ENCODE measurements at places on chromosomes 16 and 17. TPM values are rescaled to one million over a fixed set of nuclear protein-coding genes. Genes with fewer than 3 reads are reported as not detected.

DNA sequence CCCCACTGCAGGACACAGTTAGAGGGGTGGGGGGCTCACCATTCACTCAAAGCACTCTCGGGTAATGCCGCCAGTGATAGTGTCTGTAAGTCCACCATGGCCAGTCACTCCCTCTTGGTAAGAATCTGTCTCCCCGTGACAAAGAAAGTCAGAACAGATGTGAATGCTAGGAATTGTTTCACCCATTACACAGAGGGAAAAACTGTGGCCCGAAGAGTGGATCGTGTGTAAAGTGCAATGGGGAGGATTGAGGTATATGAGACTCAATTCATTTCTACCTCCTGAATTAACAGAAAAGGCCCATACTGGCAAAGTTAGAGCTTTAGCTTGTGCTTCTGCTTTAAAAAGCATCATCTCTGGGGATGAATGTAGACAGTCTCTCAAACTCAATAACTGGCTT lies 17.5 kb upstream of the SLC6A2 start:
- no peak for DNase-seq
- H3K36me3 ChIP-seq, result no peaks in the 10 kb centered on the region

GRCh38 chr16:66658143-66658859 lies 38.2 kb downstream of the CMTM4 start:
- H3K4me1 ChIP-seq, result peaks cover 5% of the 10 kb centered on the region
- H3K27me3 ChIP-seq, result peaks cover 43% of the 10 kb centered on the region
- no peak overlapping the region for H3K27ac ChIP-seq
- H3K36me3 ChIP-seq, result peaks cover 5% of the 10 kb centered on the region
- no peak overlapping the region for H3K4me3 ChIP-seq

DNA sequence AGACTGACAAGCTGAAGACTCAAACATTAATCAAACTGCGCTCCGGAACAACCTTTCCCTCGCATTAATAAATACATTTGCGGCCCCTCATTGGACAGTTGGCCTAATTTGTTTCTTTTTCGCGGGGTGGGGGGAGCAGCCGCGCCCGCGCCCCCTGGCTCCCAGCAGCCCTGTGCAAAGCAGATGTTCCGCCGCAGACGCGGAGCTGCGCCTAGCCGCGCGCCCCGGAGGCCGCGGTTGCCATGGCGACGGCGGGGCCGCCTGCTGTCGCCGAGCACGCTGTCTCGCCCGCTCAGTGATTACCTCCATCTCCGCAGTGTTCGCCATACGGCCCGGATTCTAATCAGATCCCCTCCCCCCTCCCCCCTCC lies 25.5 kb downstream of the COPZ2 start:
- H3K36me3 ChIP-seq, result peaks cover 5% of the 10 kb centered on the region
- peaks cover 12% of the 10 kb centered on the region for H3K4me1 ChIP-seq

- H3K27me3 ChIP-seq, result peaks cover 26% of the 10 kb centered on the region
- peaks cover 7% of the 10 kb centered on the region for H3K4me1 ChIP-seq
- H3K27ac ChIP-seq, result no peak overlapping the region
- peaks cover 2% of the 10 kb centered on the region for H3K36me3 ChIP-seq
- DNase-seq, result no peak
These were observed 13.7 kb downstream of the ALOX15B start for GRCh38 chr17:8052256-8053252.

DNA sequence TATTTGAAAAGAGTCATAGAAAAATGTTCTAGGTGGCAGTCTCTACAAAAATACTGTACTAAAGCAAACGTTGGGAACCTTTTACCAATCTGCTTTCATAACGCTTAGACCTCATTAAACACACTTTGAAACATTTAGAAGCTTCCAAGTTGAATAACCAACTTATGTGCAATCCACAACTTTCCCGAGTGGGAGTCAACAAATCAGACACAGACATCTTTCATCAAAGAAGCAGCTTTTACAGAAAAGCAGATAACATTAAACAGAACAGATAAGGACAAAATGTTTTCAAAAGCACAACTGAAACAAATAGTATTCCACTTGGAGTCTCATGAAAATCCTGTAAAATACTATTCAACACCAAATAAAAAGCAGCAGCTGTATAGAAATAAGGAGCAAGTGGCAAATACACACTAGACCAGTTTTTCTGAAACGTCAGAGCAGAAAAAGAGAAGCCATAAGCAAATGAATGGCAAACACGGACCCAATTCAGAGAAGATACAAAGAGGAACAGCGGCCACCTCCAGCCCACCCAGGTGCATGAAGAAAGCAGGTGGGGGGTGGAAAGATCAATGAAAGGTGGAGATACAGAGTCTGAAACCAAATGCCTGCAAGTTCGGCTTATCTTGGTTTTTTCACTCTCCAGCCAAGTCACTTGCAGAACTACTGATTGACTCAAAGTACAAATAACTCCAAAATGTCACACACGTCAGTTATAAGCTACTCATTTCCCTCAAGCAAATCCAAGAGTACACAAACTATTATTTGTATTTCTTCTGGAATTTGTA lies 18.4 kb upstream of the FBF1 start:
- H3K27ac ChIP-seq, result no peak overlapping the region
- H3K36me3 ChIP-seq, result no peaks in the 10 kb centered on the region
- no peak for DNase-seq
- H3K27me3 ChIP-seq, result no peaks in the 10 kb centered on the region
- no peak overlapping the region for H3K4me3 ChIP-seq

GRCh38 chr16:61233713-61234112 lies 802.5 kb downstream of the CDH8 start:
- no peaks in the 10 kb centered on the region for H3K36me3 ChIP-seq
- H3K27ac ChIP-seq, result no peak overlapping the region
- H3K4me1 ChIP-seq, result no peaks in the 10 kb centered on the region
- DNase-seq, result no peak
- H3K27me3 ChIP-seq, result no peaks in the 10 kb centered on the region

DNA sequence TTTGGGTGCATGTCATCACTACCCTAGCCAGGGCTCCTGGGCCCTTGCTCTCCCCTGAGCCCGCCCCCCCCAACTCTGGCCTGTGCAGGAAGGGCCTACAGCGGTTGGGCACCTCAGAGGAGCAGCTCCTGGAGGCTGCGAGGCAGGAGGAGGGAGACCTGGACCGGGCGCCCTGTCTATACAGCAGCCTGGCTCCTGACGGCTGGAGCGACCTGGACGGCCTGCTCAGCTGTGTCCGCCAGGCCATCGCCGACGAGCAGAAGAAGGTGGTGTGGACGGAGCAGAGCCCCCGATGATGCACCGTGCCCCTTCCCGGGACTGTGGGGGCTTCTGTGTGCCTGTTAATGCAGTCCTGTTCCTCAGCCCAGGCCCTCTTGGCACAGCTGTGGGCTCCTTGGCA lies 12.1 kb downstream of the SGSH start:
- no peak overlapping the region for H3K4me3 ChIP-seq
- H3K4me1 ChIP-seq, result peaks cover 3% of the 10 kb centered on the region
- DNase-seq, result no peak
- no peak overlapping the region for H3K27ac ChIP-seq
- no peaks in the 10 kb centered on the region for H3K27me3 ChIP-seq

- no peak overlapping the region for H3K27ac ChIP-seq
- no peaks in the 10 kb centered on the region for H3K27me3 ChIP-seq
- H3K36me3 ChIP-seq, result peaks cover 5% of the 10 kb centered on the region
- H3K4me3 ChIP-seq, result no peak overlapping the region
- no peak for DNase-seq
- peaks cover 21% of the 10 kb centered on the region for H3K4me1 ChIP-seq
These were observed 48.5 kb downstream of the VAC14 start for GRCh38 chr16:70752426-70752825.

GRCh38 chr16:23962001-23962400 lies 126.2 kb downstream of the PRKCB start:
- H3K4me3 ChIP-seq, result no peak overlapping the region
- H3K36me3 ChIP-seq, result peaks cover 4% of the 10 kb centered on the region
- no peaks in the 10 kb centered on the region for H3K27me3 ChIP-seq

- DNase-seq, result no peak
- H3K27ac ChIP-seq, result no peak overlapping the region
These were observed 2.0 kb upstream of the KRT13 start for GRCh38 chr17:41507315-41507880.

GRCh38 chr16:87363771-87364455 lies 19.7 kb downstream of the FBXO31 start:
- H3K4me3 ChIP-seq, result no peak overlapping the region
- peaks cover 3% of the 10 kb centered on the region for H3K36me3 ChIP-seq
- no peak for DNase-seq
- peak overlapping the region; percentile 69 for H3K27ac ChIP-seq
- no peaks in the 10 kb centered on the region for H3K27me3 ChIP-seq

- peaks cover 3% of the 10 kb centered on the region for H3K36me3 ChIP-seq
- H3K27ac ChIP-seq, result peak overlapping the region; percentile 88
- H3K4me3 ChIP-seq, result no peak overlapping the region
- H3K4me1 ChIP-seq, result peaks cover 20% of the 10 kb centered on the region
- no peak for DNase-seq
These were observed 13.3 kb downstream of the GGA2 start for GRCh38 chr16:23496821-23497542.

DNA sequence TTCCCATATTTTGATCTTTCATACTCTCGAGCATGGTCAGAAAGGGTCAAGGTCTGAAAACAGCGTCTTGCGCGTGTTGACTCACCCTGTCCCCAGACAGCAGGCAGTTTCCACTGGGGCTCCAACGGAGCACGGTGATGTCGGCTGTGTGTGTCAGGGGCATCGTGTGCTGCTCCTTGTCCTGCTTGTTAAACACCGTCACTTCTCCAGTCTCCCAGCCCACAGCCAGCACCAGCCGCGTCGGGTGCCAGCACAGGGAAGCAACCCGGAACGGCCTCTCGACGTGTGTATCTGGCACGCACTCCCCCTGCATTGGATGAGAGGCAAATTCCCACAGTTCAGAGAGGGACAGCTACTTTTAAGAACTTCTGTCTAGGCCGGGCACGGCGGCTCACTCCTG lies 9.6 kb downstream of the IFT140 start:
- no peak overlapping the region for H3K4me3 ChIP-seq
- H3K27me3 ChIP-seq, result no peaks in the 10 kb centered on the region
- no peak for DNase-seq

DNA sequence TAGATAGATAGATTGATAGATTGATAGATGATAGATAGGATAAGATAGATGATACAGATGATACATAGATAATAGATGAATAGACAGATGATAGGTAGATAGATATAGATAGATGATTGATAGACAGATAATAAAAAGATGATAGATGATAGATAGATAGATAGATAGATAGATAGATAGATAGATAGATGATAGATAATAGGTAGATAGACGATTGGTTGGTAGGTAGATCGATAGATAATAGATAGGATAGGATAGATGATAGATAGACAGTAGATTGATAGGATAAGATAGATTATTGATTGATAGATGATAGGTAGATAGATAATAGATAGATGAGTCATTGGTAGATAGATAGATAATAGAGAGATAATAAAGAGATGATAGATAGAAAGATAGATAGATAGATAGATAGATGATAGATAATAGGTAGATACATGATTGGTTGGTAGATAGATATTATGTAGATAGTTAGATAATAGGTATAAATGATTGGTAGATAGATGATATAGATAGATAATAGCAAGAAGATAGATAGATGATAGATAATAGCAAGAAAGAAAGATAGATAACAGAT lies 109.4 kb upstream of the C16orf82 start:
- peaks cover 2% of the 10 kb centered on the region for H3K36me3 ChIP-seq
- H3K4me3 ChIP-seq, result no peak overlapping the region
- no peak for DNase-seq
- H3K27ac ChIP-seq, result no peak overlapping the region

GRCh38 chr16:66366433-66367299 lies at the start of gene CDH5:
Gene CDH5, plus strand, starts transcription at chr16:66366691. Its CDS starts 12,647 bp downstream, at chr16:66379338.
- H3K27ac ChIP-seq, result peak within 1 kb of the TSS; percentile 72
- peaks cover 16% of the 10 kb centered on the region for H3K36me3 ChIP-seq
- H3K27me3 ChIP-seq, result peaks cover 53% of the 10 kb centered on the region
- peaks cover 15% of the 10 kb centered on the region for H3K4me1 ChIP-seq
- H3K4me3 ChIP-seq, result no peak within 1 kb of the TSS

GRCh38 chr16:30184096-30184890 lies 891 bp downstream of the CORO1A start:
- peaks cover 15% of the 10 kb centered on the region for H3K36me3 ChIP-seq
- H3K4me1 ChIP-seq, result peaks cover 35% of the 10 kb centered on the region
- peak; percentile 53 for DNase-seq
- peak overlapping the region; percentile 98 for H3K27ac ChIP-seq

GRCh38 chr17:79799174-79799537 lies 2.3 kb upstream of the CBX8 start:
- H3K4me1 ChIP-seq, result peaks cover 29% of the 10 kb centered on the region
- H3K4me3 ChIP-seq, result peak overlapping the region; percentile 84
- H3K27me3 ChIP-seq, result peaks cover 29% of the 10 kb centered on the region
- DNase-seq, result no peak
- peaks cover 8% of the 10 kb centered on the region for H3K36me3 ChIP-seq

GRCh38 chr16:71564335-71564967 lies 12.4 kb downstream of the TAT start:
- DNase-seq, result no peak
- H3K36me3 ChIP-seq, result no peaks in the 10 kb centered on the region
- H3K4me3 ChIP-seq, result peak overlapping the region; percentile 93
- no peaks in the 10 kb centered on the region for H3K27me3 ChIP-seq
- H3K27ac ChIP-seq, result peak overlapping the region; percentile 98

GRCh38 chr16:55479430-55480140 lies 587 bp downstream of the MMP2 start:
- H3K4me1 ChIP-seq, result no peaks in the 10 kb centered on the region
- no peak overlapping the region for H3K27ac ChIP-seq
- H3K27me3 ChIP-seq, result peaks cover 46% of the 10 kb centered on the region
- peaks cover 5% of the 10 kb centered on the region for H3K36me3 ChIP-seq
- H3K4me3 ChIP-seq, result no peak overlapping the region

- H3K4me3 ChIP-seq, result no peak overlapping the region
- peaks cover 12% of the 10 kb centered on the region for H3K27me3 ChIP-seq
- DNase-seq, result no peak
- no peaks in the 10 kb centered on the region for H3K36me3 ChIP-seq
These were observed 442.6 kb upstream of the HSBP1 start for GRCh38 chr16:83365166-83365565.

DNA sequence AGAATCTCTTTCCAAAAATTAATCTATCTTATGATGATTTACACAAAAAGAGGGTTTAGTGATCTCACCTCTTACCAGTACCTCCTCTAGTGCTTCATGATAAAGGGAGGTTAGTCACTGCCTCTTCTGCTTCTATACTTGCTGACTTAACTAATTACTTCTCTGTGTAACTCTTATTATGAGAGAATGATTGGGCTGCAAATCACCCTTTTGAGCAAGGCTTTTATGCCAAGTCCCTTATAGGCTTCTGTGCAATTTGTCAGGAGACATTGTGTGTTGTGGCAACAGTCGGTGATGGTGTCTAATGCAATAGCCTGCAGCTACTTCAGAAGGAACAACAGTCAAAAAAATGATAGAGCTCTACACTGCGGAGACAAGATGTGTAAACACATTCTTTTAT lies 1568.1 kb upstream of the GOT2 start:
- no peaks in the 10 kb centered on the region for H3K36me3 ChIP-seq
- H3K27me3 ChIP-seq, result no peaks in the 10 kb centered on the region
- H3K4me1 ChIP-seq, result no peaks in the 10 kb centered on the region

GRCh38 chr17:80643326-80644099 lies 98.9 kb downstream of the RPTOR start:
- DNase-seq, result no peak
- H3K27ac ChIP-seq, result no peak overlapping the region
- no peak overlapping the region for H3K4me3 ChIP-seq
- H3K36me3 ChIP-seq, result peaks cover 2% of the 10 kb centered on the region

GRCh38 chr16:2904100-2904921 lies 7.4 kb upstream of the FLYWCH1 start:
- H3K4me3 ChIP-seq, result peak overlapping the region; percentile 97
- peak overlapping the region; percentile 90 for H3K27ac ChIP-seq
- peak; percentile 73 for DNase-seq
- H3K27me3 ChIP-seq, result no peaks in the 10 kb centered on the region
- peaks cover 23% of the 10 kb centered on the region for H3K4me1 ChIP-seq
- no peaks in the 10 kb centered on the region for H3K36me3 ChIP-seq

The KCNJ12 gene
- total RNA-seq, result 0.12 TPM

The CD300H gene
- not detected for total RNA-seq

The SYNGR3 gene
- 7.3 TPM for total RNA-seq

The CDH5 gene
- not detected for total RNA-seq

The ALOX12 gene
- 1.2 TPM for total RNA-seq

The GSG1L gene
- not detected for total RNA-seq

Measured in T-helper 17 cell (primary cell).